ENCODE measurements at places on chromosomes 6 and 20. TPM values are rescaled to one million over a fixed set of nuclear protein-coding genes. Genes with fewer than 3 reads are reported as not detected.

DNA sequence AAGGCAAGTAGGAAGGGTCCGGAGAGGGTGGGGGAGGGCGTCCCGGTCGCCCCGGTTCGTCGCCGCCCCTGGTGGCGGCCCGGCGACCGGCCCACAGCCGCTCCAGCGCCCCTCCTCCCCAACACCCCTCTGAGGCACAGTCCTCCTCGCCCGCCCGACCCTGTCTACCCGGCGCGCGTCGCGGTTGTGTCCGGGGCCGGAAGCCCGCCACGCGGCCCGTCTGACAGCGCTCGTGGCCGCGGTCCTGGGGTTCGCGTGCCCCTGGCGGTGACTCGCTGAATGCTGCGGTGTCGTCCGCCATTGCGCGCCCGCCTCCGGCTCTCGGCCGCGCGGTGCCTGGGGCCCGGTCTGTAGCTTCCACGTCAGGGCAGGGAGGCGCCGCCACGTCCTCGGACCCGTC lies 335.3 kb upstream of the DEFB115 start:
- no peak for DNase-seq

DNA sequence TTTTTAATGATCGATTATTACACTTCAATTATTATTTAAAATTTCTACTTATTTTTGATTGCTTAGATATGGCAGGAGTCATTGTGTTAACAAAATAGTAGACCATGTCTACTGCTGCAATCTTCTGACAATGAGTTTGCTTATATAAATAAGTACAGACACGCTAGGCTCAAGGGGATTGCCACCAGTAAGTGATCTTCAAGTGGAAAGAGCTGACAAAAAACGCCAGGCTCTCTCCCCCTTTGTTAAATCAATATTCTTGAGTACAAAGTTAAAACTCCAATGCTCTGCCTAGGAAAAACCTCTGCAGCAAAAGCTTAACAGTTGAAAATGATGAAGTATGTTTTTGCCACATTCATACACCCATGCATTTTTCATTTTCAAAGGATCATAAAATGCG lies 738.1 kb downstream of the HDGFL1 start:
- no peak for DNase-seq

The BNIP5 gene
- not detected for total RNA-seq

DNA sequence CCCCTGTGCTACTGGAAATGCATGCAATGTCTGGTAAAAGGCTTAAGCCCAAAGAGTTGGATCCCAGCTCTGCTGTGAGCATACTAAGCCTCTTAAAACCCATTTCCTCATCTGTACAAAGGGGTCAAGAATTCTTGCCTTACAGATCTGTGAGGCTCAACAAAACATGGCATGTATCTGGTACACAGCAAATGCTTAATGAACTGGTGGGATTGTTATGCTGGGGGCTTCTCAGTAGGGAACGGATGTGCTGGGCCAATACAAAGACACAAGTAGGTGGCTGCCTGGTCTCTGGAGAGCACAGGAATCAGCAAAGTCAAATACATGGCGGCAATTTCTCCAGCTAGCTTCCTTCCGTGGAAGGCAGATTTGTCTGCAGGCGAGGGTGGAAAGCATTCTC lies 62.3 kb downstream of the LAMP5 start:
- DNase-seq: no peak

The PSMB9 gene
- 54.7 TPM for total RNA-seq

Measured in fibroblast of lung (primary cell).